Stimulated activated CD8-positive, alpha-beta memory T cell treated with anti-CD3 and anti-CD28 coated beads, Interleukin-4, amount 100 ng/mL, for 1 hour (primary cell): ENCODE measurements at places on chromosomes 3 and 15.

DNA sequence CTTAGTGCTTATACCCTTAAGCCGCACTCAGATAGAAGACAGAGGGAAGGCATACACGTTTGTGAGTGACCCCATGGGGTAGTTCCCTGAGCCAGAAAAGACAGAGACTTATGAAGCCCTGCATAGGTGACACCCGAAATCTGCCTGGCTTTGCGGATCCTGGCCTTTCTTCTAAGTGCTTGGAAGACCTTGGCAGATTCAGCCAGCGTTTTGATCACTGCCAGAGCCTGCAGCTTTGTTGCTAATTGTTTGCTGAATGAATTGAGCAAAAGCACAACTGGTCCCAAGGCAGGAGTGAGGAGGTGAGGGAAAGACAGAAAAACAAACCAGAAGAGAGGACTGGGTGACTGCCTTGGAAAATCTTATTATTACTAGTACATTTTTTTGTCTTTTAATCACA is 168.3 kb upstream of the ICE2 start:
- no peak for DNase-seq

DNA sequence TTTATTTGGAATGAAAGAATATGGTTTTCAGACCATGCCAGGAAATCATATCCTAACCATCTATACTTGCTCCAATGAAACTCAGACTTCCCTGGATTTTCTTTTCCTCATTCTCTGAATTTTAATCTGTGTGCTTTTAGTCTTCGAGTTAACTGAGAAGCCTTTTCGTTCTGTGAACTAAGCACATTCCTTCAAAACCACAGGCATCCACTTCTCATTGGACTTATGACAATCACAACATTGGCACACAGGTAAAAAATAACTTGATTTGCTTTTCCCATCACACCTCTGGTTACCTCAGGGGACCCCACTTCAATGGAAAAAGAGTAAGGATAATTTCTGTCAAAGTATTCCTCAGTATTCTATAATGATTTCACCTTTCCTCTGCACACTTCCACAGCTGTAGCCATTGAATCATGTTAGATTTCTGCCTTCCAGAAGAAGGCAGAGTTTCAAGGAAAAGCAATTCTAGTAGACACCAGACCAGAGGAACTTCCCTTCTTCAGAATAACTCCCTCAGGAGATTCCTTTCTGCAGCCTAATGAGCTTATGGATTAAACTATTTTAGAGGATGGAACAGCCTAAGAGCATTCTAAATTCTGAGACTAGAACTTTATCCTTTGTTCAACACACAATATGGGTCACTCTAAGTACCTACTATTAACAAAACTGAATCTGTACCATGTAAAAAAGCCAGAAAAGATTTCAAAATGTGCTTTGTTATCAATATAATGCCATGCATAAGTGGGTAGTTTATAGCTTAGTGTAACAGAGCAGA is 15.9 kb downstream of the COMMD2 start:
- DNase-seq: no peak

DNA sequence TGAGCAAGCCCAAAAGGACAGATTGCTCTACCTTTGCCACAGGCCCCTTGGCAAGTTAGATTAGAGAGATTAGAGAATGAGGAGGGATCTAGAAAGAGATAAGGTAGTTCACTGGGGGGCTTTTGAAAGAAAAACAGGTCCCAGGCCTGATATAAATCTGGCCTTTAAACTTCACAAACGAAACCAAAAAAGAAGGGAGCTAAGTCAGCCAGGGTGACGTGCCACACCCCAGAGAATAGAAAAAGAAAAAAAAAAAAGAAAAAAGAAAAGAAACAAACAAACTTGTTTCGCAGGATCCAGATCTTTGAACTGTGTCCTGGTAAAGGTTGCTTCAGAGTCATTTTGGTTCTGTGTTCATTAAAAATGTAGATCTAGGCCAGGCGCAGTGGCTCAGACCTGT is 3.6 kb downstream of the KAT2B start:
- DNase-seq: no peak

- DNase-seq: no peak
These were observed 31.4 kb downstream of the RNF111 start for GRCh38 chr15:59018833-59019232.

GRCh38 chr3:12234906-12235305 is 54.0 kb upstream of the PPARG start:
- no peak for DNase-seq

DNA sequence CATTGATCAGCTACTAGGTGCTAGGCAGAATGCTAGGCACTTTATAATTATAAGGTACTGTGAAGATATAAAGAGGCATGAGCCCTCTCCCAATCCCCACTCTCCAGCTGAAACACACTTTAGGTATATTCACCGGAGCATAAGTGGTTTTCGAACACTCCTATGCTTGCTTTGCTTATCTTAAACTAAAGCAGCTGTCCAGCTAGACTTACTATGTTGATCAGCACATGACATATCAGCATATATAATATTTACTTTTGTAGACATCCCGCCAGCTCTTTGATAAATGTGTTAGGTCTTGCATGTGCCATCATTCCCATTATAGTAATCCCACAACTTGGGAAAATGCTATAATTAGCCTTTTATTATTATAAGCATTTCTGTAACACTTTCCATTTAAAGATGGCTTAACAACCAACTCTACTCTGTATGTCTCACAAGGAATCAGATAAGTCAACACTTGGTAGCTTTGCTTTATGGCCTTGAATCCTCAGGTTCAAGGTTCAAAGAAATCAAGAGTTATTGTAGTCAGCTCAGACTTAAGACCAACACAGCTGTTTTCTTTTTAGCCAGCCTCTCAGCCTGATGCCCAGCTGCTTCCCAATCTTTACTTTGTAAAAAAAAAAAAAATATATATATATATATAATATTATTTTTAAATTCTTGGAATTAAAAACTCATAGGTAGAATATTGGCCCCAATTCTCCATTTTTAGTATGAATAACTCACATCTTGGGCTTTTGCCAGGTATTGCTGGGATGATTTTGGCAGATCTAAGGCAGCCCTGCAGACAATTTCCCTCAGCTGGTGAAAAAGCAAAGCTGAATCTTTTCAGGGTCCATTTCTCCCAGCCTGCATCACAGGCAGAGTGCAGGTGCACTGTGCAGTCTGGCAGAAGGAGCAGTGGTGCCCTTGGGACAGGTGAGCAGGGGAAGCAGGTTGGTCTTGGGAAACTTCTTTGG is 104.2 kb downstream of the THRB start:
- DNase-seq: no peak

GRCh38 chr3:152327203-152327602 is 58.5 kb downstream of the MBNL1 start:
- DNase-seq: no peak

DNA sequence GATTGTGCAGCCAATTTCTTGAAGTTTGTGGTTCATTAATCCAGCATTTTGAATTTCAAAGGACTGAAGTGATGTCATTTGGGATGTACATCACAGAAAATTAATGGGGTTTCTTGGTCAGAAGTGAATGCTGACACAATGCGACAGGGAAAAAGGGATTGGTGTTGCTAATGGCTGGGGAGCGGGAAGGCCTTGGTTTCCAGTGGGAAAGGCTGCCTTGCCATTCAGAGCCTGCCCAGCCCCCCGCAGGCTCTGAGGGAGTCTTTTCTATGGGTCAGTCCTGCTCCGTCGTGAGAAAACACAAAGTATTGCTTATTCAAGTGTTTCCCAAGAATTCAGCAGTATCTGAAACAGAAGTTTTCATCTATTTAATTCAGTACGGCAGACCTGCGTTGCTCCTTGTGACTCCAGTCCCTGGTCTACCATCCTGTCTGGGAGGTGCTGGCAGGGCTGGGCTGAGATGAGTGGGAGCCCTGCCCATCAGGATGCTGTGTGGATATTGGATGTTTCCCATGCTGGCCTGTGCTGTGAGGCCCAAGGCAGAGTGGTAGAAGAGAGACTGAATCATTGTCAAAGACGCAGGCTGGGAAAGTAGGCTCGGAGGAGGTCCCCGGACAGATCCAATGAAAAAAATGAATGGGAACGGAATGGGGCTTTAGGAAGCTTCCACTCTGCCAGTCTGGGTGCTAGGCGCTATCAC is 111.2 kb upstream of the KLHL25 start:
- DNase-seq: no peak

DNA sequence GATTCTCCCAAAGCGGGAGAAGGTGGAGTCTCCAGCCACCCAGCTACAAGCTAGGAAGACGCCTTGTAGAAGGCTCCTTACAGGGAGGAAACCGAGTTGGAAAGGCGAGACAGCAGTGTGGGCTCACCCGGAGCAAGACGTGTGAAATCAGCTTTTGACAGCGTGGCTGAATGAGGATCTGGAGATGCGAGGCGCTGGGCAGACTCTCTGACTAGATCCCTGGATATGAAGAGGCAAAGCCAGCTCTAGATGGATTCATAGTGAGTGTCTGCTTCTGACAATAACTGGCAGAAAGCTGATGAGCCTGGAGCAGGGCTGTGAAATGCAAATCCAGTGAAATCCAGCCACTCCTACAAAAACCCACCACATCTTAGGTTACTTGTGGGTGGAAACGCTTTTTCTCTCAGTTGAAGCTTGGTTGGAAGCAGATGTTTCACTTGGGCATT is 41.0 kb downstream of the GOLGA6A start:
- no peak for DNase-seq

DNA sequence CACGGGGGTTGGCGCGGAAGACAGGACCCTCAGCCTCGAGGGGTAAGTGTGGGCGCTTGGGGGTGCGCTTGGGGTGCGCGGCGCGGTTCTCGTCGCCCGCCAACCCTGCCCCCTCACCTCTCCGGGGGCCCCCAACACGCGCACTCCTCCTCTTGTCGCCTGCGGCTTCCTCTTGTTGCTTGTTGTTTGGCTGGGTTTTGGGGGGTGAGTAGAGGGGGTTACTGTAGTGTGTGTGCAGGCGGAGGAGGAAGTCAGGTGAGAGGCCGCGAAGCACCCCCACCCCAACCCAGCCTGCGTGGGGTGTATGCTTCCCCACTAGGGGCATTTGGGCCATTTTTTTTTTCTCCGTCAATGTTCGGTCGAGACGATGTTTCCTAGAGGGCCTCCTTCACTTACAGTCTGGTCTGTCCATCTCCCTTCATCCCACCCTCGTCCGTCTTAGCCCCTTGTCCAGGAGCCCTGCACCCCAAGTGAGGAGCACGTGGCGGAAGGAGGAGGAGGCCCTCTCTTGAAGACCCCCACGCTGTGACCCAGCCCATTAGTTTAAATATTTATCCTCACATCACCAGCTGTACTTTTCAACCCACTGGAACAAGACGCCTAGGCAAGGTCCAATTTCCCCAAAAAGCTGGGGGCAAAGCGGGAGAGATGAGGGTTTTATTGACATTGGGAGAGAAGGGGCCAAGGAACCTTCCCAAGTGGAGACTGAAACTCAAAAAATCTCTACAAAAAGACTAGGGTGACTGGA is 20.4 kb upstream of the SATB1 start:
- peak; percentile 57 for DNase-seq

DNA sequence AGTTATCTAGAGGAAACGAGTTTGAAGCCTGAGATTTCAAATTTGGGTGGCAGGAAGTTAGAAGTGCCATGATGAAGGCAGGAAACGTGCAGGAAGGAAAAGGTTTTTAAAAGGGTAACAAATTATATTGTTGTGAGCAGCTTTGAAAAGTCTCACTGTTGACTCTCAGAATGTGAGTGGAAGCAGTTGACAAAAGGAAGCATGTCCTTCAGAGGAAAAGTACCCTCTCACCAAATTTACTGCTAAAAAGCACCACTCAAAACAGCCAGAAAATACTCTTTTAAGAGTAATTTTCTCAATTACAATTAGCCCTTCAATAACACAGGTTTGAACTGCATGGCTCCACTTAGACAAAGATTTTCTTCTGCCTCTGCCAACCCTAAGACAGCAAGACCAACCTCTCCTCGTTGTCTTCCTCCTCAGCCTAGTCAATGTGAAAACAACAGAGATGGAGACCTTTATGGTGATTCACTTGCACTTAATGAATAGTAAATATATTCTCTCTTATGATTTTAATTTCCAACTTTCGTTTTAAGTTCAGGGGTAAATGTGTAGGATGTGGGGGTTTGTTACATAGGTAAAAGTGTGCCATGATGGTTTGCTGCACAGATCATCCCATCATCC is 117.1 kb upstream of the LIPC start:
- no peak for DNase-seq

GRCh38 chr15:62976301-62976881 is 66.2 kb upstream of the TPM1 start:
- no peak for DNase-seq

- no peak for DNase-seq
These were observed 75.8 kb downstream of the ATP11B start for GRCh38 chr3:182869059-182869458.

DNA sequence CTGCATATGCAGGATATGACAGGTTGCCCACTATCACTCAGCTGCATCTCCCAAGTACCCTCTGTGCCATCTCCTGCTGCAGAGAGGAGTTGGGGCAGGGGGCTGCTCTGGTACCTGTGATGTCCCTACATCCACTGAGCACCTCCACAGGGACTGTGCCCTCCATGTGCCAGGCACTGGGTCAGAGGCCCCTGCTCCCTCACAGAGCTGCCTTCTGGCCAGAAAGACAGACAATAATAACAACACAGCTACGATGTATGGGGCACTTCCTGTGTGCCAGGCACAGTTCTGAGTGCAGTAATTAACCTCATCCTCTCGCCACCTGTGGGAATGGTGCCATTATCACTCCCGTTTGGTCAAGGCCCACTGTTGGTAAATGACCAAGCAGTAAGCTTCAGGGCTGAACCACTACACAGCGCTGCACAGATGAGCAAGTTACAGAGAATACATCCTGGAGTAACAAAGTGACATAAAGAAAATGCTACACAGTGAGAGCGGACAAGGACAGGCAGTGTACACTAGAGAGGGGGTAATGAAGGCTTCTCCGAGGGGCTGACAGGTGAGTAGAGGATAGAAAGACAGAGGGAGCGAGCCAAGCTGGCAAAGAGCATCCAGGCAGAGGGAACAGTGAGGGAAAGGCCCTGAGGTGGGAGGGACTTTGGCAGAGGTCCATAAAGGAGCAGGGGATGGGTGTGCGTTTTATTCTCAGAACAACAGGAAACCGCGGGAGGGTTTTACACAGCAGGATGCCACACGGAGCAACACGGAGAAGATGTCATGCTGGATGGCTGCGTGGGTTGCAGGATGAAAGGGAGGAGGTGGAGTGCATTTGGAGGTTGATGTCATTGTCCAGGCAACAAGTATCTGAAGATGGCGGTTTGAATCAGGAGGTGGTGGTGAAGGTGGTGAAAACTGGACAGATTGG is 13.6 kb downstream of the WNT7A start:
- DNase-seq: no peak

GRCh38 chr3:184558726-184559125 is 2.9 kb upstream of the EPHB3 start:
- DNase-seq: no peak

- DNase-seq: no peak
These were observed 145.0 kb downstream of the LRRK1 start for GRCh38 chr15:101063891-101064794.

DNA sequence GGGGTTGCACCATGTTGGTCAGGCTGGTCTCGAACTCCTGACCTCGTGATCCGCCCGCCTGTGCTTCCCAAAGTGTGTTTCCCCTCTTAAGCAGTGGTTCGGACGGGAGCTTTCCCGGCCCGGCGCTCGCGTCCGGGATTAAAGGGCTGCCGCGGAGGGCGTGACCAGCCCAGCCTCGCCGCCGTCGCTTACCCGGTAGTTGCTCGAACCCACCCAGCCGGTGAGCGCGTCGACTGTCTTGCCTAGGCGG is 513 bp downstream of the CLASP2 start:
- DNase-seq: no peak

- no peak for DNase-seq
These were observed 262.9 kb downstream of the IL5RA start for GRCh38 chr3:2847062-2847841.

- no peak for DNase-seq
These were observed 95.9 kb upstream of the RNF7 start for GRCh38 chr3:141642215-141642614.
